MCF 10A (cell line): ENCODE measurements at places on chromosomes 7 and 10. TPM values are rescaled to one million over a fixed set of nuclear protein-coding genes. Genes with fewer than 3 reads are reported as not detected.

TAF3 gene
- total RNA-seq: 9.3 and 9.9 TPM in 2 replicates

GRM3 gene
- total RNA-seq: not detected in 2 replicates

HOXA4 gene
- 2.6 and 3.7 TPM in 2 replicates for total RNA-seq

SEMA4G gene
- 0.32 TPM in 1 of 2 replicates, not detected in the other for total RNA-seq

SFXN3 gene
- 39.4 and 55.2 TPM in 2 replicates for total RNA-seq

GIMAP1 gene
- not detected in 2 replicates for total RNA-seq

DNA sequence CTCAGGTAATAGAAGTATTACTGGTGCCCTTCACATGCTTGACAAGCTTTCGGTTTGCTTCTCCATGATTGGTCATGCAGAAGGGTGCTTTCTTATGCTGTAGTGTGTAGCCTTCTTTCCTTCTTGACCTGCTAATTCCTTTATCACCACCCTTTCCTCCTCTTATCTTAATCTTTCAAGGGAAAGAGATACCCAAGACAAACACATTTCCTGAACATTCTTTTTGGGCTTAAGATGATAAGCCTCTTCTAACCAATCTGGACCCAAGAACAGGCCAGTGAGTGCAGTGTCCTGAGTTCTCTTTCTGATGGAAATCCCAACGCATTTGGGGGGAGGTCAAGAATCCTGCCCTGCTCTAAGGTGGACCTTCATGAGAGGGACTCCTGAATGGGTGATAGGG, 33.8 kb downstream of the BMPER start:
- H3K4me1 ChIP-seq: peaks cover under 1% of the 10 kb centered on the region
- no peak overlapping the region for H3K27ac ChIP-seq
- H3K4me3 ChIP-seq: no peak overlapping the region
- no peaks in the 10 kb centered on the region for H3K27me3 ChIP-seq
- H3K36me3 ChIP-seq: no peaks in the 10 kb centered on the region
- no peak for DNase-seq

DNA sequence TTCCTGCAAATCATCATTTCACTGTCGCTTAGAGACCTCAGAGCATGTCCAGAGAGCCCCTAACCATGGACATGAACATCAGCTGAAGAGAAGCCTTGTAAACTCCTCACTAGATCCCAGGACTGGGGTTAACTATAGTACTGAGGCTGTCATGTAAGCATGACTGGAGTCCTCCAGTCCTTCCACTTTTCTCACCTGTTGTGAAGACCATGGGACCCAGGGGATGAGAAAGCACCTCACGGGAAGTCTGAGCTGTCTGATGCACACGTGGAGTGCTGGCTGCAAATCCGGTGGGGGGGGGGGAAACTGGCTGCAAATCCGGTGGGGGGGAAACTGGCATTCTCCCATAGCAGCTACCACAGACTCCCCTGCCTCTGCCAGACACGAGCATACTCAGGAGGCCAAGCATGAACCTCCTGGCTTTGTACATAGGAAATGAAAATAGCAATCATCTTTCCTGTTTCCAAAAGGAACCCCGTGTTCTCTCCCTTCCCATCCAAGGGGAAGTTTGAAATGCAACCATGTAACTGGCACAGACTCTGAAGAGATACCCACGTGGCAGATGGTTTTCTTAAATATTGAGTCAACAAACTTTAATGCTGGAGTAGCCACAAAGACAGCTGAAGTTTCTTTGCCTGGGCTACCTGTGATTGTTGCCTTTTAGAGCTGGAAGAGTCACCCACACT, 261.4 kb downstream of the ZMYND11 start:
- no peaks in the 10 kb centered on the region for H3K27me3 ChIP-seq
- no peak overlapping the region for H3K27ac ChIP-seq
- no peak for DNase-seq
- H3K4me3 ChIP-seq: no peak overlapping the region

DNA sequence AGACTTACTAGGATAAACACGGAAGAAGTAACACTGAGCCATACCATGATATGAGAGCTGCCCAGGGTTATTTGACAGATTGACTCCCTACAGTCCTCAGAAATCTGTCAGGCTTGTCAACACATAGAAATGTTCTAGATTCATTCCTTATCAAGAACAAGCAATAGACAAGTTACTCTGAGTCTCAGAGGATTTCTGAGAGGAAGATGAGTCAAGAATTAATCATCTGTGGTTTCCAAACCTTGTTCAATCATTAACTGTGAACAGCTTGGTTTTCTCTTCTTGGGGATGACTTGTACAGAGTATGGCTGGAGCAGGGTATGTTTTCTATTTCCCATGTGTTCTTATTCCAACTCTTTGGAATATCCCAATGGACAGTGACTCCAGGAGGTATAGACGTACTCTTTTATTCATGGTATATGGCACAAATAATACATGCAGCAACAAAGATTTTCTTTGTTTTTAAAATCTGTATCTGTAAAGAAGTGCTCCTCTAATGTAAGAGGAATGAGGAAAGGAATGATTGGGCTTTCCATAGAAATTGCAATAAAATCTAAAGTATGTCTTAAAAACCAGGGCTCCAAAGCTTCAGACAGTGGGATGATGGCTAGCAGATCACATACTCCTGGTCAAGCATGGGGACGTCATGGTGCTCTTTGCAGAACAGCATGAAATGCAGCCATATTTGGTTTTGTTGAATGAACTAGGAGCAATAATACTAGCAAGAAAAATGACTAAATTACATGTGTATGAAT, 11.9 kb upstream of the SFR1 start:
- no peaks in the 10 kb centered on the region for H3K27me3 ChIP-seq
- peaks cover 11% of the 10 kb centered on the region for H3K4me1 ChIP-seq
- peak; percentile 70 for DNase-seq
- H3K4me3 ChIP-seq: no peak overlapping the region
- H3K36me3 ChIP-seq: no peaks in the 10 kb centered on the region

DNA sequence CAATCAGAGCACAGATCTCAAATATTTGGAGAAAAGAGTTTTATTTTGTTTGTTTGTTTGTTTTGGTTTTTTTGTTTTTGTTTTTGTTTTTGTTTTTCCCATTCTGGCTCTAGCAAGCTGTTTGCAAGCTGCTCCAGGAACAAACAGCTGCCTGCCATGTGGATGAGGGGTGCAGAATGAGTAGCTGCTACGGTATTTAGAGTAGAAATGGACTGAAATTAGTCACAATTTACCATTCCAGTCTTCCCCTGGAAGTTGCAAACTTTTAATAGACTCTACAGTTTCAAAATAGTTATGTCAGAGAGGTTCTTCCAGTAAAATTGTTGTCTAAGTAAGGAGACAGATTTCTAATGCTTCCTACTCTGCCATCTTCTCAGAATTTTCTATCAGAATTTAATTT, 27.1 kb upstream of the TAS2R16 start:
- DNase-seq: peak; percentile 5
- H3K36me3 ChIP-seq: no peaks in the 10 kb centered on the region
- no peak overlapping the region for H3K27ac ChIP-seq
- H3K4me1 ChIP-seq: no peaks in the 10 kb centered on the region

DNA sequence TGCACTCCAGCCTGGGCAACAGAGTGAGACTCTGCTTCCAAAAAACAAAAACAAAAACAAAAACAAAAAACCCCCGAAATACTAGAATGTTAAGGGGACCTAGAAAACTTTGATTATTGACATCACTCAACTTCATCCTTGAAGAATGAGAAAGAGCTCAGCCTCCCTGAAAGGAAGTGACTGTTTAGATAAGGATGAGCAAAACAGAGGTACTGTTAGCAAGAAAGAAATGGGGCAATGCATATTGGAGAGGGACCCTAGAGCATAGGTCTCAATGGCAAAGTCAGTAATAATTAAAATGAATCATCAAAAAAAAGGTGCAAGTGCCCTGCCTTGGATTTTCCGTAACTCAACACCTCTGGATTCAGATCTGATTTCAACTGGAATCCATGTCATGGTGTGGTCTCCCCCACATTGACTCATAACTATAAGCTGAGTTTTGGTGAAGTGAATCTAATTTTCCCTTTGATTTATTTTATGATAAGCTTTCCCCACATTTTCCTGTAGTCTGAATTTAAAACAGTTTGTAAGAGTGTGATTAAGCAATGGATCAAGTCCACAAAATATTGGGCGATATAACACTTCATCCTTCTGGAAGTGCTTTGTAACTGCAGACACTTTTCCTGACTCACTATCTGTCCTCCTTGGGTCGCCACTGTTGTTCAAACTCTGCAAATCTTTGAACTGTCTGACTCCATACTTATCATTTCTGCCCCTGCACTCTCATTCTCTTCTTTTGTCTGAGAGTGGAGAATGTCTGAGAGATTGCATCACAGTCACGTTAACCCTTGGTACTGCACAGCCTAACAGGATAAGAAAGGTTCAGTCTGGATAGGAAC, 224.8 kb upstream of the LYZL1 start:
- peak; percentile 61 for DNase-seq
- peak overlapping the region; percentile 44 for H3K27ac ChIP-seq
- H3K4me1 ChIP-seq: peaks cover 29% of the 10 kb centered on the region
- peak overlapping the region; percentile 53 for H3K4me3 ChIP-seq
- H3K27me3 ChIP-seq: no peaks in the 10 kb centered on the region

DNA sequence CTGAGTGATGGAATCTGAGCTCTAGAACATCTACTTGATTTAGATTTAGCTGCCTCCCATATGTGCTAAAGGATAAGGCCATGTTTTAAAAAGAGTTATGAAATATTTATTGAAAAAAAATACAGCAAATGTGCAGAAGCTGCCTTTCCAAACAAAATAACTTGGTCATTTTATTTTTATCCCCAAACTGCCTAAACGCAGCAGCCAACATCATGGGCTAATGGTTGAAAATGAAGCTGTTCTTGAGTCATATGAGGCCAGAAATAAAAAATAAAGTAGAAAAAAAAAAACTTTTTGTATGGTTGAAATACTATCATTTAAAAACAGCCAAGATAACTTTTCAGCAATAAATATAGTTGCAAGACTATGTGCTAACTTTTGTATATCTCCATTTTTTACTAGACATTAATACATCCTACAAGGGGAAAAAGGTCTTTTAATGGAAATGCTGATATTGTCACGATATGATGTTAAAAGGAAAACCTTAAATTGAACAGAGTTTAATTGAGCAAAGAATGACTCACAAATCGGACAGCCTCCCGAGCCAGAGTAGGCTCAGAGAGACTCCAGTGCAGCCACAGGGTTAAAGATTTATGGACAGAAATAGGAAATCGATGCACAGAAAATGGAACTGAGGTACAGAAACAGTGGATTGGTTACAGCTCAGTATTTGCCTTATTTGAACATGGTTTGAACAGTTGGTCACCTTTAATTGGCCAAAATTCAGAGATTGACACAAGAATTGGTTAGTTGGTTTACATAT, 305.8 kb downstream of the MDFIC start:
- DNase-seq: no peak
- no peak overlapping the region for H3K27ac ChIP-seq
- peaks cover 7% of the 10 kb centered on the region for H3K4me1 ChIP-seq
- H3K4me3 ChIP-seq: no peak overlapping the region
- no peaks in the 10 kb centered on the region for H3K36me3 ChIP-seq

DNA sequence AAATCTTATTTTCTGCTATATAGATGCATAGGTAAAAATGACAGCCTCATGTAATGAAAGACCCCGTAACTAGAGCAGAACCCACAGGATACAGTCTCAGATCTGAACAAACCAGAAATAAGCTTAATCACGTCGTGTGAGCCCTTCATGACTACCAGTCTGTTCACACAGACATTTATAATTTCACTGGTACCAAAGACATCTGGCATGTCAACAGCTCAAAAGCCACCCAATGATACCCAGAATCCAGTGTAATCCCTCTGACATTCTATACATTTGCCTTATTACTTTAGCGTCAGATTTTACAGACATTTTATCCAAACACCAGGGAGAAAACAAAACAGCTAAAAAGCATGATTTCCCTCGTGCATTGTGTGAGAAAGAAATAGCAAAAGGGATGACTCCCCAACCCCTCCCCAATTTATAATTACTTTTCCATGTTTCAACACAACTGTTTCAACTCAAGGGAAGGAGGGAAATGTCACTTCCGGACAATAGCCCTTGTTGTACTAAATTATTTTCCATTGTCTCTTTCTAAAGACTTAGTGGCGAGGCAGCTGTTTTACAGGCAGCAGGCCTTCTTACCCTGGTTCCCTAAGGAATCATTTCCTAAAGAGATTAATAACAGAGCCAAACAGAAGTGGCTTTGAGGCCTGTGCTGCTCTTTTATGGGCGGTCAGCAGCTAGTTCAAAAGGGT, 33.2 kb downstream of the DOCK4 start:
- DNase-seq: no peak
- H3K27me3 ChIP-seq: no peaks in the 10 kb centered on the region
- H3K4me1 ChIP-seq: peaks cover 5% of the 10 kb centered on the region

GRCh38 chr10:82721831-82722230, 846.8 kb downstream of the NRG3 start:
- H3K4me3 ChIP-seq: no peak overlapping the region
- no peaks in the 10 kb centered on the region for H3K27me3 ChIP-seq
- DNase-seq: no peak
- H3K27ac ChIP-seq: no peak overlapping the region
- H3K36me3 ChIP-seq: no peaks in the 10 kb centered on the region

- DNase-seq: no peak
Observed at GRCh38 chr7:78873117-78873516, 580.4 kb downstream of the MAGI2 start.

DNA sequence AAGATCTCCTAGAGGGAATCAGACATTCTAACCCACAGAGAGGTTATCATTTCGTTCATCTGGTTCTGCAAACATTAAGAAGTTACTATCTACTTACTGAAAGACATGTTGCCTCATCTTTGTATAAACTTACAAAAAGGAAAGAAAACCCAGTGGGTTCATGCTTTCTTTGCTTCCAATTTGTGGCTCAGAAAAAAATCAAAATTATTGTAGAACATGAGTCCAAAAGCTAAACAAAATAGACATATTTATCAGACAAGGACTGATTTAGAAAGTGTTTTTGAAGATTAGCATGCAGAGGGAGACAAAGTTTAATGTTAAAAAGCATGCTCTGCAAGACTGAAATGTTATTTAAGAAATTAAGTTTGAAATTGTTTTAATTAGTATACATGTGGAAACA, 123.1 kb downstream of the MBL2 start:
- H3K27ac ChIP-seq: no peak overlapping the region
- H3K4me1 ChIP-seq: peaks cover 10% of the 10 kb centered on the region
- H3K4me3 ChIP-seq: no peak overlapping the region
- no peaks in the 10 kb centered on the region for H3K36me3 ChIP-seq
- no peaks in the 10 kb centered on the region for H3K27me3 ChIP-seq
- no peak for DNase-seq

GRCh38 chr10:7892146-7892545, 73.8 kb downstream of the TAF3 start:
- no peak for DNase-seq
- H3K4me3 ChIP-seq: no peak overlapping the region
- no peak overlapping the region for H3K27ac ChIP-seq
- H3K4me1 ChIP-seq: peaks cover 5% of the 10 kb centered on the region

GRCh38 chr10:11318826-11319598, 292.4 kb downstream of the USP6NL start:
- no peaks in the 10 kb centered on the region for H3K4me1 ChIP-seq
- H3K4me3 ChIP-seq: no peak overlapping the region
- H3K27ac ChIP-seq: no peak overlapping the region

DNA sequence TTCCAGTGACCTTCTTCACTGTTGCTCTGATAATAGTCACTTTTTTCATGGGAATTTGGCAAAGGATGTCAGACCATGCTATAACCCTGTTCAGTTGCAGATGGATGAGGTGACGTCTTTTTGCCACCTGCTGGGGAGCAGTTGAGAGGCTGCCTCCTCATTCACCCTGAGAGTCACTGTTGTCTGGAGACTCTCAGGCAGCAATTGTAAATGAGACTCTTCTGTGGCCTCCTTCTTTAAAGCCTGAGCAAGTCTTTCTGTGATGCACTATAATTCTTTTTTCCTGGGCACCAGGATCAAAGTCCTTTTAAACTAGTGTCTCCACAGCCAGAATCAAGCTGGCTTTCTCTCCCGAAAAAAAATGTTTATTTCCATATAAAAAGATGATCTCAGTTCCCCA, 345.1 kb downstream of the ARL4A start:
- H3K4me3 ChIP-seq: no peak overlapping the region
